ENCODE measurements at places on chromosomes 11 and 22.

DNA sequence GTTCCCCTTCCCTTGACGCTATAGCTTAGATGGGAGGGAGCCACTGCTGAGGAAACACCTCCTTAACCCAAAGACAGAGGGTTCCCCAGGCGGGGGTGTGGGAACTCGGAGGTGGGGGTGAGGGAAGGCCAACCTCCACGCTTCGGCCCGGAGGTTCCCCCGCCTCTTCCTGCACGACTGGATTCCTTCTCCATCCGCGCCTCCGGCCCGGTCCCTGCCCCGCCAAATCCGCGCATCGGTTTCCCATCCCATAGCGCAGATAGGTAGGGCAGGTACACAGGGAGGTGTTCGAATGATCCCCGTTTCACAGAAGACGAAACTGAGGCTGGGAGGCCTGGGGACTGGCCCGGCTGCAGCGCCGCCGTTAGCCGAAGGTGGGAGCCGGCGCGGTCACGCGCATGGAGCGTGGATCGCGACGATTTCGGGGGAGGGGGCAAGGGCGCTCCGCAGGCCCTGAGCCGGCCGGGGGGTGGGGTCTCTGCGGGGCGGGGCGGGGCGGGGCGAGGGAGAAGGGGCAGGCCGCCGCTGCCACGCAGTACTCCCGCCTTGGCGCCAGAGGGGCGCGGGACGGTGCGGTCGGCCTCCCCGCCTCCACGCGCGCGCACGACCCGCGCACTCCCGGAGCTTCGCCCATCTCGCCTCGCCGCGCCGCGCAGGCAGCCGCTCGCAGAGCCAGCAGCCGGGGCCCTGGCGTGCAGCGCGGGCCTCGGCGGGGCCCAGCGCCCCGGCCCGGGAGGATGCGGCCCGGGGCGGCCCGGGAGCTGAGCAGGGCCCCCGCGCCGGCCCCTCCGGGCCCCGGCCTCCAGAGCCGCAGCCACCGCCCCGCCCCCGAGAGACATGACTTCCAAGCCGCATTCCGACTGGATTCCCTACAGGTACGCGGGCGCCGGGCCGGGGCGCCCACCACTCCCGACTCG lies at the start of gene TUB:
Gene TUB (plus strand): TSS at position 538 of the 917 bp plus-strand sequence. CDS start 300 bp downstream, at position 838.
- no peak for DNase-seq

GRCh38 chr11:58575377-58576020 lies at the start of gene LPXN:
Gene LPXN (minus strand): TSS chr11:58575856. CDS start chr11:58575772, 84 bp downstream.
- peak; percentile 52 for DNase-seq

DNA sequence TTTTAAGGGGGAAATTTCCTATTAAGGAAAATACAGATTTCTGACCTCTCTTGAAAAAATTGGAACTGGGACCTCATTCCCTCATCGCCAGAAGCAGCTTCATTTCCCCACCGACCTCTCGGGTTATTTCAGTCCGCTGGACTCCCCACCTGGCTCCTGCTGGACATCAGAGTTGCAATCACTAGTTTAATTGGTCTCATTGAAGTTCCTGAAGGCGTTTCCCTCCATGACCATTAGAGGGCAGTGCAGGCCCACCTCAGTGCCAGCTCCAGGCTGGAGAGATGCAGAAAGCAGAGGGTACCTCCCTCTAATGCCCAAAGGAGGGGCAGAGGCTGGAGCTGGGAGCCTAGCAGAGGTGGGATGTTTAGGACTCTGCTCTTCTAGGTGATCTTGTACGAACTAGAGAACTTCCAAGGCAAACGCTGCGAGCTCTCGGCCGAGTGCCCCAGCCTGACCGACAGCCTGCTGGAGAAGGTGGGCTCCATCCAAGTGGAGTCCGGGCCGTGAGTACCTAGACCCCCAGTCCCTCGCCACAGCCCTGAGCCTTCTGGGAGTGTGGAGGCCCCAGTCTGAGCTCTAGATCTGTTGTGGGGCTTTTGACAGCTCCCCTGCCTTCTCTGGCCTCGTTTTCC lies 2.7 kb downstream of the CRYBB3 start:
- no peak for DNase-seq

DNA sequence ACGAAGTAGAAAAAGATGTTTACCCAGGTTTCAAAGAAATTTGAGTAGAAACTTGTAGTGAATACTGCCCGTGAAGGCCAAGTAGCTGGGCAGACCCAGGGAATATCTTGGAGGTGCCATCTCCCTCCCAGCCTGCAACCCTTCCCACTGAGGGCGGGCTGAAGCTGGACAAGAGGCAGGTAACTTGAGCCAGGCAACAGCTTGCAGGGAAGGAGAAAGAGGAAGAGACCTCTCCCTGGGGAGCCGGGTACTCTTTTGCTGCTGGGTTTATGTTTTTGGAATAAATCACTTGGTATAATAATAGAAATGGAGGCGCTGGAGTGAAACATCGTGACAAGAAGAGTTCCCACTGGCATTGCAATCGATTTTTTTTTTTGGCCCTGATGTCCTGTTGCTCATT lies 49.4 kb upstream of the JAM3 start:
- no peak for DNase-seq

GRCh38 chr11:130606781-130607511 lies 158.5 kb downstream of the ADAMTS15 start:
- no peak for DNase-seq

Measured in GM04503 (cell line).